ENCODE measurements at places on chromosomes 13 and 19.

GRCh38 chr13:45406421-45406820 lies 11.8 kb downstream of the SLC25A30 start:
- no peak for DNase-seq

GRCh38 chr13:85312071-85312470 lies 487.1 kb downstream of the SLITRK6 start:
- no peak for DNase-seq

DNA sequence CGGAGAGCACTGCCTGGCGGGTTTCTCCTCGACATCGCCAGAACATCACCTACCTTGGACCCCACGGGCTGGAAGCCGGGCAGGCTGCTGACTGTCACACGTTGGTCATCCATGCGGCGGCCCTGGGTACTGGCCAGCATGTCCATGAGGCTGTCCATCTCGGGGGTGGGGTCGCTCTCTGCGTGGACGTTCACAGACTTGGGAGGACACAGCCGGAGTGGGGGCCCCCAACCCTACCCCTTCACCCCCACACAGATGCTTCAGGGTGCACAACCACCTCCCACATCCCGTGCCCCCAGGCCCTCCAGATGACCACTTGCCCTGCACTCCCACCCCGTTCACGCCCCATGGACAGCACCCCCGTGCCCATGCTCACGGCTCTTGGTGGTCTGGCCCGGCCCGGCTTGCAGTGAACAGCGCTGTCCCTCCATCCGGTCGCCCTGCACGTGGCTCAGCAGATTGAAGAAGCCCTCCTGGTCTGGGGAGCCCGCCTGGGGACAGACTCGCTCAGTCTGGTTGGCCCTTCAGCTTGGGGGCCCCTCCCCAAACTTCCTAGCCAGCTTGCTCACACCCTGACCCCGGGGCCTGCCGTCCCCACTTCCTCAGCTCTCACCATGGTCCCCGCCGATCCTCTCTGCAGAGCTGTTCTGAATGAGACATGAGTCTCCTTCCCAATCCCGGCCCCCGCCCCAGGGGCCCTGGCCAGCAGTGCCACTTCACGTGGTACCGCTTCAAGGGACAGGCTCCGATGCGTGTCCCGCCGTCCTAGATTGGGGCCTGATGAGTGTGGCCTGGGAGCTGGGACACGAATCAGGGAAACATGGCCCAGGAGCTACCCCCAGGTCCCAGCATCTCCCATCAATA lies 947 bp downstream of the PCP2 start:
- DNase-seq = no peak

GRCh38 chr13:77508959-77509620 lies 26.4 kb upstream of the SCEL start:
- peak; percentile 57 for DNase-seq

DNA sequence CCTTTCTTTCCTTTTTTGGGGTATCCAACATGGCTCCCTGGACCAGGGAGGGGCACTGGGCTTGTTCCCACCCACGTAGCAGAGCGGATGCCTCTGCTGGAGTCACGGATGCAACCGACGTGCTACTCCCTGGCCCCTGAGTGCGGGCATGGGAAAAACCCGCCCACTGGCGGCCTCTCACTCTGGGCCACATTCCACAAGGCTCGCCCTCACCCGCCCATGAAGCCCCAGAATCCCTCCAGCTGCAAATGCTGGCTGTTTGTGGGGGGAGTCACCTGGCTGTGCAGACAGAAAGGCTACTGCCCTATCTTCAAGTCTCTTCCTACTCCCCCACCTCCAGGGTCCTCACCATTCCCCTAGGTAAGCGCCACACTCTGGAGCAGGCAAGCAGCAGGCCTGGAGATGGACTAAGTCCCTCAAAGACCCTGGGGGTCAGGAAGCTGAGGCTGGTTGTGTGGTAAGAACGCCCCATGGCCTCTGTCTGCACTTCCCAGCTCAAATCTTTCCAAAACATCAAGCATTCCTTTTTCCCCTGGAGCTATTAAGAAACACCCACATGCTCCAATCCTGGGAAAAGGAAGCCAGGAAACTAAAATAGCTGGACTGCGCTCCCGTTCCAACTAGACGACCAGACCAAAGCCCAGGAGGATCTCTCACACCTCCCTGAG lies 17.9 kb upstream of the EPHX3 start:
- peak; percentile 92 for DNase-seq

DNA sequence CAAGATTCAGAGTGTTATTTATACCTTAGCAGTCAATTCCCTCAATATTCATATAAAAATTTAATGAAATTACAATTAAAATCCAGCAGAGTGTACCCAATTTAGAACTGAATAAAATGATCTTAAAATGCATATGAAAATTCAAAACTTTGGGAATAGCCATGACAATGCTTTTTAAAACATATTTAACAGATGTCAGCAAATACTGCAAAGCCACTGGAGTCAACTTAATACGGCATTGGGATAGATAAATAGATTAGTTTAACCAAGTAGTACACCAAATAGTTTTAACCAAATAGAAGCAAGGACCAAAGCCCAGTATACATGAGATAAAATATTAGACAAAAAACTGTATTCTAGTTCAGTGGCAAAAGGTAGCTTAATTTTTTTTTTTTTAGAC lies 79.8 kb downstream of the TNFSF13B start:
- no peak for DNase-seq

DNA sequence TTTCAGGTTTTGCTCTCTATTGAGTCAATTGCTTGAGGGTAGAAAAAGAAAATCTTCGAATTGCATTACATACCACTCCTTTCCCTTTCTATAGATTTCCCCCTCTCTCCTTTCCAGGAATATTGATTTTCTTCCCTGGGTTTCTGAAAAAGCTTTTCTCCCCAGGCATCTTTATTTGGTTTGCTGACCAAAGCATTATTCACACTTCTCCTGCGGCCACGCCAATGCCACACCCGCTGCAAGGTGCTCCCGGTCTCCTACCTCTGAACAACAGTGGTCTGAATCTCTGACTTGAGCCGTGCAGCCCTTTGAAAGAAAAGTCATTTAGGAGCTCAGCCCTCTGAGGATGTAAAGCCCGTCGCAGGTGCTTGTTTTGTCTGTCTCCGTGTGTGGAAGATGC lies 350.9 kb upstream of the TMTC4 start:
- no peak for DNase-seq

- DNase-seq = peak; percentile 56
These were observed 62.6 kb downstream of the IER2 start for GRCh38 chr19:13212759-13213330.

DNA sequence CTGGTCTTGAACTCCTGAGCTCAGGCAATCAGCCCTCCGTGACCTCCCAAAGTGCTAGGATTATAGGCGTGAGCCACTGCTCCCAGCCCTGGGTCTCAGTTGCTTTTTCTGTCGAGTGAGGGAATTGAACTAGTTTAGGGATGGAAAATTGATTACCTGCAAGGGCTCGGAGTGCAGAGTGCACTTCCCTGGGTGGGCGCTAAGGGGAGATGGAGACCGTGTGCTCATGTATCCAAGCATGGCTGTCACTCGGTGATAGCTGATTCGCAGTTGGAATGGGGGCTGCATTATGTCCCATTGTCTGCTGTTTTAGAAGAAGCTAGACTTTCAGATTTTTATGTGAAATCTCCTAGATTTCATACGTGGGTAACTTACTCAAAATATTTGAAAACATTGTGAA lies 139.9 kb upstream of the RFC3 start:
- no peak for DNase-seq

All from adipocyte (in vitro differentiated cells).